ENCODE measurements at places on chromosomes 2 and 18.

- no peak for DNase-seq
Observed at GRCh38 chr2:203177361-203177760, 61.5 kb upstream of the CYP20A1 start.

- no peak for DNase-seq
Observed at GRCh38 chr2:150909613-150910012, 352.1 kb downstream of the RBM43 start.

DNA sequence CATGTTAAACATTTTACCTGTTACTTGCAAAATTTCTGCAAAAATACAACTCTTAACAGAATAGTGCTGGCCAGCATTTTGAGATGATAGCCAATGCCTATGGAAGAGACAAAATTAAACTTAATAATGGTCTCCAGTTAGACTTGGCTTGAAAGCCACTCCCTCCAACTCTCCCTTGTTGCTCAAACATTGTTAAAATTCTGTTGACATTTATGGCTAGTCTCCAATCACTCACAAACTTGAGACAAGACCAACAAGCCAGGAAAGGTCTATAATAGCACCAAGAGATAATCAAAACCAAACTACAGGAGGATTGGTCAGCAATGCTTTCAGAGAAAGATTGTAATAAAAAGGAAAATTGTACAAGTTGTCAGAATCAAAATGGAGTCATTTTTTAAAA lies 770.7 kb upstream of the NXPH2 start:
- DNase-seq, result no peak

- no peak for DNase-seq
Observed at GRCh38 chr18:35050028-35050546, 8.9 kb downstream of the MAPRE2 start.

DNA sequence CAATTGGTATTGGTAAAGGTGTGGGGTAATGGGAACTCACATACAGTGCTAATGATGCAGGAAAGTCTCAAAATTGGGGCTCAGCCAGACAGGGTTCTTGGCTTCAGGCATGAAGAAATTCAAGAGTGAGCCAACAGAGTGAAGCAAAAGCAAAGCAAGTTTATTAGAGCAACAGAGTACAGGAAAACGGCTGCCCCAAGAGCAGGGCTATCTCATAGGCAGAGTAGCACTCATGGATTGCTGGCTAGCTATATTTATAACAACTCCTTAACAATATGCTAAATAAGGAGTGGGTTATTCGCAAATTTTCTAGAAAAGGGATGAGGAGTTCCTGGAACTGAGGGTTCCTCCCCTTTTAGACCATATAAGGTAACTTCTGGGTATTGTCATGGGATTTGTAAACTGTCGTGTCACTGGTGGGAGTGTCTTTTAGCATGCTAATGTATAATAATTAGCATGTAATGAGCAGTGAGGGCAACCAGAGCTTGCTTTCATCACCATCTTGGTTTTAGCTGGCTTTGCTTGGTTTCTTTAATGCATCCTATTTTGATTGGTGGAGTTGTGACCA lies 233.8 kb upstream of the NOL4 start:
- DNase-seq, result no peak

- no peak for DNase-seq
Observed at GRCh38 chr2:240292619-240293525, 142.6 kb upstream of the GPC1 start.

DNA sequence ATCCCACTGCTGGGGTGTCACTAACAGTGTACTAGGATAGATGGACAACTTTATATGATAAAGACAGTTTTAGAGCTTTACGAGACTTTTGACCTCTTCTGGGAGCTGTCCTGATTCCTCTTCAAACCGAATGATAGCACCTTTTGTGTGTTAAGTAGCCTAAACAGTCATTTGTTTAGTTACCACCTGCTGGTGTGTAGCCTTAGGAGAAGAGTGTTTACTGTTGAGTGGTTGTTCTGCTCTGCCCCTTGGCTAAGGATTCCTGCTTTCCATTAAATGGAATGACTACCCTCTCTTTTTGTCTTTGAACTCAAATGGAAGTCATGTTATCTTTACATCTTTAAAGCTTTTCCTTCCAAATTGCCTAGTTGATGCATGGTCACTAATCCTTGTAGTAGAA lies 28.0 kb upstream of the MGAT5 start:
- no peak for DNase-seq

GRCh38 chr2:170819680-170820664 lies 3.3 kb downstream of the GAD1 start:
- no peak for DNase-seq

DNA sequence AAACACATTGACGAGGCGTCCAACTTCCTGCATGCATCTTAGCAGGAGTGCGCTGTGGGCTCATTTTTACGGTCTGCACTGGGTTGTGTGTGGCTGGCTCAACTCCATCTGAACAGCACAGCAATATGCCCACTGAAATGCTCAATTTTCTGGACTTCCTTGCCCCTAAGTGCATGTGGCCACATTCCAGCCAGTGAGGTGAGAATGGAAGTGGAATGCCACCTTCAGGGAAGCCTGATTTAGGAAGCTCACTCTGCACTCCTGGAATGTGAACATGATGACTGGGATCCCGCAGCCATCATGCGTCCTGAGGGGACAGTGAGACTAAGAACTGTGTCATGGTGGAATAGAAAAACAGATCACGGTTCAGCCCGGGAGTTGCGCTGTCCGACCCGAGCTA lies 76.2 kb downstream of the PSMG2 start:
- no peak for DNase-seq

- DNase-seq, result no peak
Observed at GRCh38 chr2:207437136-207437523, 92.6 kb upstream of the CREB1 start.

GRCh38 chr2:133026536-133027177 lies 356.7 kb upstream of the LYPD1 start:
- no peak for DNase-seq

DNA sequence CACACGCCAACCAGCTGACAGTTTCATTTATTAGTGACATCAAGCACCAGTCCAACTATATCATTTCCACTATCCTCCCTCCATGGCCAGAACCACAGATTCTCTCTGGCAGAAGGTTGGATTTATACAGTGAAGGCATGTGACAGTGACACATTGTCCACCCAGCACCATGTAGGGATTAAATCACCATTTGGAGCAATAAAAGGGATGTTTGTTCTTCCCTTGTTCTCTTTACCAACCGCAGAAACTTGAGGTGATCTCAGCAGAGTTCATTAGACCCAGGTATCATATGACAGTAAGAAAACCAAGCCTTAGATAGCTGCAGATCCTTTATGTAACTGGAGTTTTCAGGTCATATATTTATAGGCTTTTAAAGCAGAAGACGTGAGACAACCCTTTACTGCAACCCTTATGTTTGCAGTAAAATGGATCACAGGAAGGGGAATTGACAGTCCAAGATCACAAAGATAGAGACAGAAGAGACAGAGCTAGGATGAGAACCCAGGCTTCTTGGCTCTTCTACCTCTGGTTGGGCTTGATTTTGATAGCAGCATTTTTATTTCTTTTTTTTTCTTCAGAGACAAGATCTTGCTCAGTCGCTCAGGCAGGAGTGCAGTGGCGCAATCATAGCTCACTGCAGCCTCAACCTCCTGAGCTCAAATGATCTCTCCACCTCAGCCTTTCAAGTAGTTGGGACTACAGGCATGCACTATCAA lies 80.1 kb downstream of the XDH start:
- no peak for DNase-seq

DNA sequence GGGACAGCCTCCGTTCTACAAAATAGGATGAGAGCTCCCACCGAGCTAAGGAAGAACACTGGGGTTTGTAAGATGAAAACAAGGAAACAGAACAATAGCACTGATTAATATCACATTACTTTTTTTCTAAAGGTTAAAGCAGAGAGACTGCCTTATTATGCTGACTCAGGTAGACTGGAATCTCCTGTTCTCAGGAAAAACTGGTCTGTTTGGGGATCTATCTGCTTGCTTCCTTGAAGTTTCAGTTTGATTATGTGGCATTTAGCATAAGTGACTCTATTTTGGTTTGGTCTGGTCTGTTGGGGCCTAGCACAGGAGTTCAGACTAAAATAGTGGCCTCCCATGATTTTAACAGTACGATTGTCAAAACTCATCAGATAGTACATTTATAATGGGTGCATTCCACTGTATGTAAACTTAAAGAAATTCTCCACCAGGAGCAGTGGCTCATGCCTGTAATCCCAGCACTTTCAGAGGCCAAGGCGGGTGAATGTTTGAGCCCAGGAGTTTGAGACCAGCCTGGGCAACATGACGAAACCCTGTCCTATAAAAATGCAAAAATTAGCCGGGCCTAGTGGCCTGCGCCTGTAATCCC lies 64.1 kb upstream of the NDUFV2 start:
- no peak for DNase-seq

GRCh38 chr18:79635427-79635726 lies 44.2 kb upstream of the CTDP1 start:
- DNase-seq, result no peak

DNA sequence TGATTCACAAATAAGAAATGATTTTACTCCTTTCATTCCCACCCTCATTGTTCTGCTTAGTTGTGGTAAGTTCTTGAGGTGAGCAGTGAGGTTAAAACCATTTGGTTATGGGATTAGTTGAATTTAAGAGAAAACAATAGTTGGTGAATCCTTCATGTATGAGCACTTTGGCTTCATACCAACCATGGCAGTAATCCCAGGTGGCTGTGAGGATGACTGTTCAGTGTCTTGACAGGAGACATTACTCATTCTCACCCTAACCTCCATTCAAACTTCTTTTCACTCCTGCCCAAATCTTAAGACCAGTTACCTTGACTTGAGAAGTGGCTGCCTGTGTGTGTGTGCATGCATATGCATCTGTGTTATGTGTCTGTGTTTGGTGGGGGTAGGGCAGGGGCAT lies 143.1 kb downstream of the SETBP1 start:
- no peak for DNase-seq

GRCh38 chr2:223908304-223908998 lies 36.7 kb downstream of the WDFY1 start:
- DNase-seq, result no peak

DNA sequence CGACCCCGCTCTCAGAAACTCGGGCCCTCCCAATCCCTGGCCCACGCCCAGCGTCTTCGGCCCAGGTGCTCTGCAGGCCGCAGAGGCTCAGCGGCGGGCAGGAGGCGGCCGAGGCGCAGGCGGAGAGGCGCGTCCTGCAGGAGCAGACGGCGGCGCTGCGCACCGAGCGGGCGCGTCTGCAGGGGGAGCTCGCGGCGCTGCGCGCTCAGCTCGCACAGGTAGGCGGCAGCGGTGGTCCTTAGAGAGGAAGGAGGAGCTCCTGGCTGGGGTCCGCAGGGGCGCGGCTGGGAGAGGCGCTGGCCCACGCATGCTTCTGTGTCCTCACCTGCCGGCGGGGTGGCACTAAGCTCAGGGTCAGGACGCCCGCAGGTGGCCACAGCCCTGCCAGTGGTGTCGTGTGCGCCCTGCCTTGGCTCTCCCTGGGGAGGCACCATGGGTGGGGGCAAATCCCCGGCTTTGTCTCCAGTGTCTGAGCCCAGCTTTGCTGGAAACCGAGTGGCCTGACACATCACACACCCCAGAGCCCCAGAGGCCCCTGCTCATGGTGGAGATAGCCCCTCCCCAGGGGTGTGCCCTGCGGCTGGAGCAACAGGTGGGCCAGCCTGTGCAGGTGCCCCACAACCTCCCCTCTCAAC lies 14.9 kb upstream of the SNED1 start:
- no peak for DNase-seq

DNA sequence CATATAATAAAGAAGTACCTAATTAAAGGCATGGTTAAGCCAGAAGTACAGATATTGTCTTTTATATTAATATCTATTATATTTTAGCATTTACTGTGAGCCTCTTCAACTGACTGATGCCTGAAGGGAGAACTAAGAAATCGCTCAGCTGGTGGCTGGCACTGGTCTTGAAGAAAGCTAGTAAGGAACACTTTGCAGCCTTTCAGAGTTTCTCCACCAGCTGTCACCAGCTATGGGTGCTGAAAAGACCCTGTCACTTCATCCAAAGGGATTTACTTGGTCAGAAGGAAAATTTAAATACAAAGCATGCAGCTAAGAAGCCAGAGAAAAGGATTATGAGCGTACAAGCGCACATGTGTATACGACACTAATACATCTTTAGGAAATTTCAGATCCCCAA lies 525.9 kb downstream of the TMEM182 start:
- DNase-seq, result no peak

DNA sequence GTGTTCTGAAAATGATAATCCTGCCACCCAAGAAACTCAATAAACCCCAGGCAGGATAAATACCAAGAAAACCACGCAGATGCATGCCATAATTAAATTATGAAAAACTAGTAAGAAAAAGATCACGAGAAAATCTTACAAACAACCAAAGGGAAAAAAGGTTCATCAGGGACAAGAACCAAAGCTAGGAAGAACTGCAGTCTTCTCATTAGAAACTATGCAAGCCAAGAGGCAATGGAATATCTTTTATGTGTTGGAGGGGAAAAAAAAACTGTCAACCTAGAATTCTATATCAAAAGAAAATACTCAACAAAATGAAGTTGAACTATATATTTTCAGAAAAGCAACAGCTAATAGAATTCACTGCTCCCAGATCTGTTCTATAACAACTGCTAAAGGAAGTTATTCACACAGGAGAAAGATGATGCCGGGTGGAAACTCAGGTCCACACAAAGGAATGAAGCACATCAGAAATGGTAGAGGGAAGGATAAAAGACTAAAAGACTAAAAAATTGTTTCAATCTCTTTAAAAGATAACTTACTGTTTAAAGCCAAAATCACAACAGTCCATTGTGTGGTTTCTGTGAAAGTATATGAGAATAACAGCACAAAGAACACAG lies 55.0 kb downstream of the NDUFA10 start:
- no peak for DNase-seq

- no peak for DNase-seq
Observed at GRCh38 chr18:59604877-59605276, 92.3 kb downstream of the CCBE1 start.

- no peak for DNase-seq
Observed at GRCh38 chr18:31648966-31649429, 35.4 kb downstream of the B4GALT6 start.

Measured in suprapubic skin (tissue), 4 donors.